ENCODE measurements at places on chromosomes 13 and 19. TPM values are rescaled to one million over a fixed set of nuclear protein-coding genes. Genes with fewer than 3 reads are reported as not detected.

The ZFP28 gene
- total RNA-seq: 8.7 TPM

The SPC24 gene
- 1.5 TPM for total RNA-seq

DNA sequence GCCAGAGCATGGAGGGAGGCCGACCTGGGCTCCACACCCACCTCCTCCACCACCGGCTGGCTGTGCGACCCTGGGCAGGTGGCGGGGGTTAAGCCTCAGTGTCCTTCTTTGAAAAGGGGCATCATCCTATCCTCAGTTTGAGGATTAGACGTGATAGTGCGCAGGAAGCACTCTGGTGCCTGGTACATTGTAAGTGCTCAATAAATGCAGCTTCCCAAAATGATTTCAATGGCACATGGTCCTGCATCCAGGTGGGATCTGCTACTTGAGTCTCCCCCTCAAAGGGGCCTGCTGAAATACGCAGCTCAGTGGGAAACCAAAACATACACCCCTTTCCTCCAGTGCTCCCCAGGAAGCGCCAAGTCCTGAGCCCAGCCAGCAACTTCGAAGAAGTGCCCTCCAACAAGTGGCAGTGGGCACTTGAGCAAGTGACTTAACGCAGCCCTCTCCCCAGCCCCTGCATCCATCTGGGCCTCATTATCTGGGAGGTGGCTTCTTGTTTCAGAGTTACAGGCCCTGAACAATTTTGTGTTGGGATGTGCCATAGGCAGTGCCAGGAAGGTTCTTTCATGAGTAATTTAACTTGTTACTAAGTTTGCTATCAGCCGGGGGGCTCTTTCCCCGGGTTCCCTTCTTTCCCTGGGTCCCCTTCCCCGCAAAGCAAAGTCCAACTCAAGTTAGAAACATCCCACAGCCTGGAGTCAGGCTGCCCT, 17.9 kb downstream of the ACTN4 start:
- DNase-seq: no peak

DNA sequence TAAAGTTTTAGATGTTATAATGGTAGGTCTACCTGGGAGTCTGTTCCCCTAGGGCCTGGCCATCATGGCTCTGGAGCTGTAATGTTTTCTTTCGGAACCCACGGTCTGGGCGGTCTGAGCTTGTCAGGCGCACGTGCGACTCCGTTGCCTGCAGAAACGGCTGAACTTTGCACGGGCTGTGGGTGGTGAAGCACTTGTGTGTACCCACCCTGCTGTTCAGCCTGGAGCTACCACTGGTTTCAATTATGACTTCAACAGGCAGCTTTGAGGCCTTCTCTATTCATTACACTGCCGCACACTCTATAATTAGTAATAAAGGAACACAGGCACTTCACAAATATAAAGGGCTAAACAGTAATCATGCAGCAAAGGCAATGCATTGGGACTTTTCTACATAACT, 6.0 kb downstream of the PCDH8 start:
- no peak for DNase-seq

The SPTBN4 gene
- 2.4 TPM for total RNA-seq

- no peak for DNase-seq
Measured at GRCh38 chr13:91725646-91726045, 327.2 kb downstream of the GPC5 start.

- DNase-seq: no peak
Measured at GRCh38 chr19:14758816-14759215, 19.5 kb downstream of the ADGRE2 start.

DNA sequence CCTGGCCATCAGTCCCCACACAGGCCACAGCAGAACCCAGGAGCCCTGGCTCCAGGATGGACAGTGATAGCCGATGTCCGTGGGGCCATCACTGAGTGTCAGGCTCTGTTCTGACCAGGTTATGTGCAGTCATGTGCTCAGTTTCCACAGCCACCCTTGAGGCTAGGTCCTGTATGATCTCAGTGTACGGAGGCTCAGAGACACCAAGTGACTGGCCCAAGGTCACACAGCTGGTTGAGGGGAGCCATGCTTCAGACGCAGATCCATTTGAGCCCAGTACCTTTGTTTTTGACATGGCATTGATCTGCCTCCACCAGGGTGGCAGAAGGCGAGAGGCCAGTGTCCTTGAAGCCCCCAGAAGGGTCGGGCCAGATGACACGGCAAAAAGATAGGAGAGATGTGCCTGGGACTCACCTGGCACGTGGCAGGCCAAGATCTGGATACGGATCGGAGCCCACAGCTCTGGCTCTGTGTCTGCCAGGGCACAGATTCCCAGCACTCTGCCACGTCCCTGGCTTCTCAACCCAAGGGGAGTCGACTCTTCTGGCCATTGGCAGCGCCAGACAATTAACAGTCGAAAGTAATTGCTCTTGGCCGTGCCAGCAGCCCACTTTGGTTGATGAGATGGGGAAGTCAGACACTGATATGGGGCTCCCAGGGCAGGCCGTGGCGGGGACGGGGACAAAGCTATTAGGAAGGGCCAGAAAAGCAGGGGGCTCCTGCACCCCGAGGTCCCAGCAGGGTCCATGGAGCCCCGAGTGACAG, 15.6 kb downstream of the EVI5L start:
- no peak for DNase-seq

GRCh38 chr13:89372193-89372592, 1701.0 kb downstream of the SLITRK5 start:
- no peak for DNase-seq

Data from renal cortical epithelial cell (primary cell).